Stimulated activated CD4-positive, alpha-beta T cell treated with anti-CD3 and anti-CD28 coated beads, Interleukin-2, amount 100 ng/mL, for 48 hours (primary cell): ENCODE measurements at places on chromosomes 2 and 18.

GRCh38 chr2:29749843-29750242 is 171.5 kb downstream of the ALK start:
- no peak for DNase-seq

- DNase-seq = no peak
Observed at GRCh38 chr2:204030322-204030721, 93.8 kb downstream of the ICOS start.

DNA sequence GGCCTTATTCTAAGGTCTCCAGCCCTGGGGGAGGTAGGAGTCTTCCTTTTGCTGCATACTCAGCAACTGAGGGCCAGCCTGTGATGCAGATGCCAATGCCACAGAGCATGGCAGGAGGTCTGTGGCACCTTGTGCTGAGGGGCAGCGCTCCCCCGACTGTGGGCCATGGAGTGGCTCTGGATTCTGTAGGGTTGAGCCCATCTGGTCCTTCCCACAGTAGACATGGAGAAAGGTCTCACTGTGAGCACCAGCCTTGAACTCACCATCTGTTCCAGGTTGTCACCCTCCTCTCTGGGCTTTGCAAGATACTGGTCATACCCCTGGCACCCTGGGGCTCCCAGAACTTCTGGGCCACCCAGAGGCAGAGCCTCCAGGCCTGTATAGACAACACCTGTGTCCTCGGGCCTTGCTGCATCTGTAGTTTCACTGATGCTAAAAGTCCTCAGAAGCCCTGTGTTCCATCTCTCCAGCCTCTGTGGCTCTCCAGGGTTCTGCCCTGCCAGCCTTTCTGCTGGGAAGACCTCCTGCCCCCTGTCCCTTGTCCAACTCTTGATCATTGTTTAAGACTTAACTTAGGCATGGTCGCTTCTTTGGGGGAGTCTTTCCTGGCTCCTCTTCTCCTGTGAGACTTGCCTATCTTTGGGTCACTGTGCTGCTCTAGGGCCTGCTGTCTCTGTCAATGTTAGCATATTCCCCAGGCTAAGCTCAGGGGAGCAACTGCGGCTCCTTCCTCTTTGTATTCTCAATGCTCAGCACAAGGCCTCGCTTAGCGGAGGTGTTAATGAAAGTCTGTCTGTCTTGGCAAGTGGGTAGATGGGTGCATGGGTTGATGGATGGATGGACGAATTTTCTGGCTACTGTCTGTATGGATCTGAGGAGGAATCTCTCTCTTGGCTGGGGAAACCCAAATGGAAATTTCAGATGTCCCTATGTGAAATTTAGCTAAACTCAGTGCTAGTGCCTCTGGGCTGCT is 160.9 kb downstream of the DYSF start:
- DNase-seq = no peak

GRCh38 chr2:230664128-230664527 is 48.5 kb upstream of the CAB39 start:
- no peak for DNase-seq

DNA sequence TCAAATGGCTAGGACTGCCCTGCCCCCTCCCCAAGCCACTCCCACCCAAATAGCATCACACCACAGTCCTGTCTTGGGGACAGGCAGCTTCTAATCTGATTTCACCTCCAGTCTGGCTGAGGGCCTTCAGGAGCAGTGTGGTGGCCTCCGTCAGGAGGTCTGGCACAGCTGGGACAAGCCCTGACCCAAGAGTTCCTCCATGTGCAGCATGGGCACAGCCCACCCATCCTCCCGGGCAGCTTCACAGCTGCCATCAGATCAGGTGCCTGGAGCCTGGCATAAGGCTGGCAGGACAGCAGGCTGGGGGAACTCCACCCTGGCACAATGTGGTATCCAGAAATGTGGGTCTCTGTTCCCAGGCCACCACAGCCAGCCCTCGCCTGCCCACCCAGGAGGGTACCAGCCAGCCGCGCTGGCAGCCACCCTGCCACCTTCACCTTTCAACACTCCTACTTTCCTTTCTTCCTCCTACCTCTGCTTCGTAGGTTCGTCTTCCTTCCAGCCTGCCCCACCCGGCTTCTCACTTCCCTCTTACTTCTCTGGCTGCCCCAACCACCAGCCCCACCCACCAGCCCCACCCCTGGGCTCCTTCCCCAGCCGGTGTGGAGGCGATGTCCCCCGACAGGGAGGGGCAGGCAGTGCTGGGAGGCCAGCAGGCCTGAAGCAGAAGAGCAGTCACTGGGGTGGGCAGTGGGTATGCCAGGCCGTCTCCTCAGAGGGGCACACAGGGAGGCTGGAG is at the start of gene CAPG:
TSS of gene CAPG (minus strand) at position 522 of the 739 bp plus-strand sequence. CDS start 8,221 bp downstream, outside the sequence.
- no peak for DNase-seq
